DMS153 (cell line): ENCODE measurements at places on chromosomes 2 and 18.

- no peak for DNase-seq
Measured at GRCh38 chr2:6186332-6187151, 494.4 kb downstream of the SOX11 start.

DNA sequence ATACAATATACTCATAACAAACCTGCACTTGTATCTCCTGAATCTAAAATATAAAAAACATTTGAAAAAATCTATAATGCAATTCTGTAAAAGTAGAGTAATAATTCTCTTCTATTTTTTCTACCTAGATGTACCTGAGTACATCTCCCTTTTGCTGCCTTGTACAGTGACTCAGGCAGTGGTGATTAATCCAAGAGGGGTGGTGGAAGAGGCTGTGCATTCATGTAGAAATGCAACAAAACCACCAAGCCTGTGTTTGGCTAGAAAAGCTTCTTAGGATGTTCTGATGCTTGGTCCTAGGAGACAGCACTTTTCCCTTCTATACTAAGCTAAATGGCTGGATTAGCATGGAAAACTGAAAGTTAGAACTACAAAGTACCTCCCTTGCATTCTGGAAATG is 245.8 kb downstream of the DPP10 start:
- no peak for DNase-seq

DNA sequence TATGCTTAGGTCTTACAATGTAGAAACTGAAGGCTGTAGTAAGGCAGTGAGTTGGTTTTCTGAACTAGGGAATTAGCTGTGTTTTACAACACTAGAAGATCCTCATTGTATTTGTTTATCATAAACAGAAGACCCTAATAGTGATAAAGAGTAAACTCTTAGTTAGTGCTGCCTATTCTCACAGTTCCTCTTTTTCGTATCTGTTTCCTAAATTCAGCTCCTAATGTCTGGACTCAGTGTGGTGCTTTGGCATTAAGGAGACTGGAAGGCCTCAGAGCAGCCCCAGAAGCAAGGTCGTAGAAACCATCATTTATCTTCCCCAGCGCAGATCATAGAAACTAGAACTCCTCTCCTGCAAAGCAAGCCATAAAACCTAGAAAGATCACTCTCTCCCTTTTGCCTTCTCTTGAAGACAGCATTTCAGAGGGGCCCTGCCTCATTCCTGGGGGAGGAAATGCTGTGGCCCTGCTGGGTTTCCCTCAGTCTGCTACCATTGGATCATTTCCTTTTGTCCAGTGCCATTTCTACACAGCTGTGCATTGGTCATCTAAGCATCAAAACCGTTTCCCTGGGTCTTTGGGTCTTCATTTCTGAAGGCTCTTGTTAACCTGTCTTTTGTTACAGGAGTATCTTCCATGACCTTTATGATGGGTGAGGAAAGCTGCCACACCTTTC is 4.7 kb downstream of the ACP1 start:
- no peak for DNase-seq

DNA sequence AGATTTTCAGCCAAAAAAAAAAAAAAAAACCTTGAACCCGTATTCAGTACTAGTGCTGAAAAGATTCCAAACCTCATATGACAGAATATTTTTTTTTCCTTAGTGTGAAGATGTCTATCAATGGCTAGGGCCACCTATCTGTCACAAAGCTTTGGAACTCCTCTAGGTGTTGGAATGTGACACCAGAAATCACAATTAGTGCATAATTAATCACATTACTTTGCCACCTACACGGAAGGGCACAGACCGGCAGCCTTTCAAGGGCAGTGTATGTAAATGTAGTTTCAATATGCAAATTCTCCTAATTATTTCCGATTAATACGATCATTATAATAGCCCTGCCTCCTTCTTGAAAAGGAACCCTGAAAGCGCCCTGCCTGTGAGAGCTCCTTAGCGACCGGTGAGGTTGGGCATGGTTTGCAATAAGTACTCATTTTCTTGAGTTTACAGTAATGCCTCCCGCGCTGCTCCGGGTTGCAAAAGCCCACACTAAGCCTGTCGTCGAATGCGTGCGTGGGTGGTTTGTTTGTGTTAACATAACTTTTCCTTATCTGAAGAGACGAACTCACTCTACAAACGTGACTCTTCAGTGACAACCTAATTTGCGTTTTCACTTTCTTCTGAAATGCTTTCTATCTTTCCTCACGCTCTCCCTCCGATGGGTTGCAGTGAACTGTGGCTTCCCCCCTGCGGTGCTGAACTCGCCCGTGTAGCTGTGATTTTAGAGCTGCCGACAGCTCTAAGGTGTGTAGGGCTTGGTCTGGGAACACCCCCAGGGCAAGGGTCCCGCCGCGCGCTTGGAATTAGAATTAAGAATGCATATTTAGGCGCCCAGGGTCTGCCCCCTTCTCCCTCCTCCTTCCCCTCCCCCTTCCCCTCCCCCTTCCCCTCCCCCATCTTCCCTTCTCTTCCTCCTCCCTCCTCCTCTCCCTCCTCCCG is 765 bp upstream of the ID2 start:
- DNase-seq = peak; percentile 73

GRCh38 chr2:128793404-128793803 is 474.7 kb upstream of the HS6ST1 start:
- DNase-seq = no peak

DNA sequence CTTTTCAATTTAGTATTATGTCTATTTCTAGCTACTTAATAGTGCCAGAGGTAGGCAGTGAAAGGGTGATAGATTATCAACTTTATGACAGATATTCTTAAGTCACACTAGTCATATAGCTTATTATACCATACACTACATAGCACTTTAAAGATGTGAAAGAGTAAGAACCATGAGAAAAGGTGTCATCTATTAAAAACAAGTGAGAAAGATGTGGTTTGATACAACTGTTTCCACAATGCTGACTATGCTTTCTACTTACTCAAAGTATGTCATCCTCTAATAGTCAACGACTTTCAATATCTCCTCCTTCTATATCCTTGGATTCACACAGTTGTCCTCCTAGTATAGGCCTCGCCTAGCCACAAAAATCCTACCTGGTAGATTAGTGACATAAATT is 132.9 kb upstream of the WDSUB1 start:
- no peak for DNase-seq

DNA sequence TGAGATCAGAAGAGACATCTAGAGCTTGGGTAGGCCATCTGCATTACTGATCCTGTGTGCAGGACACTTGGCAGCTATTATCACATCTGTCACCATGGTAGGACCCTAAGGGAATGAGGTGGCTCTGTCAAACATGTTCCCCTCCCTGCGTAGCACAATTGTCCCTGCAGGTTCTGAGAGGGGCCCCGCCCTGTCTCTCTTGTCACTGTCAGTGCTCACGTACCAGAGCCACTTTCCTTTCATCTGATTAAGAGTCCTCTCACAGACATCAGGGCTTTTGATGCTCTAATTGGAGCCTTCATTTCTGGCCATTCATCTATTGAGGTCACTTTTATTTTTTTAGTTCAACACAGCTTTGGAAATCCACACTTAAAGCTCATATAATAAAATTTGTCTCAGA is 38.5 kb downstream of the NEB start:
- no peak for DNase-seq

- DNase-seq = no peak
Measured at GRCh38 chr2:97779141-97779540, 65.8 kb downstream of the ZAP70 start.

DNA sequence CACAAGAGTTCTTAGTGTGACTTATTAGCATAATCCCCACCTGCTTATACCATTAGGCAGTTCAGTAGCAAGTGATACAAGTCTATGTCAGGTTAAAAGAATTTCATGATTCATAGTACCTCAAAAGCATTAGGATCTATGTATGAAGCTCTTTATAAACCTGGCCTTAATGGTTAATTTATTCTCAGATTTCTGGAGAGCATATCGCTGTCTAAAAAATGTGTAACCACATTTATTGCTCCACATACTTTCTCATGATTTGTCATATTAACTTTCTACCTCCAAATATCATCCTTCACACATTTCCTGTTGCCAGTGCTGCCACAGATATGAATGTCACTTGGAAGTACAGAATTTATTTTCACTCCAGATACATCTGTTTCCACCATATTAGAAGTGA is 332.8 kb upstream of the MAP2 start:
- no peak for DNase-seq

- no peak for DNase-seq
Measured at GRCh38 chr2:73931531-73932500, 5.1 kb downstream of the DGUOK start.

DNA sequence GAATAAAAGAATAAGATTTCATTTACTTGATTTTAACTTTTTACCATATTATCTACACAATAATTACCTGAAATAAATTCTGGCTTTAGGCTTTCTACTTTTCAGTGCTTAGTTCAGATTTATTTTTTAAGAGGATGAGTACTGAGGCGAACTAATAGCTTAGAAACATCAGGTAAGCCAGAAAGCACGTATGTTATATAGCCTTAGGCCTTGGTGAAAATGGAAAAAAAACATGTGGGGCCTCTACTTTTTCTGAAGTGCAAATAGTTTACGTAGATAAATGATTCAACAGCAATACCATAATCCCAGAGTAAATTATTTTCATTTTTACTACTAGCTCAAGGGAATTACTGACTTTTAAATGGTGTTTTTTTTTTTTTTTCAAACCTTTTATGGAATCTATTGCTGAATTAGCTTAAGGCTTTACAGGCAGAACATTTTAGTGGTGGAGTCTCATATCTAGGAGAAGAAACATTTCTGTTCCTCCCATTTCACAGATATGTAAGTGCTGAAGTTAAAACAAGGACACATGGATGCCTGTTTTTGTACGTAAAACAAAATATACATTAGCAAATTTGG is 6.2 kb downstream of the CPS1 start:
- DNase-seq = no peak

- no peak for DNase-seq
Measured at GRCh38 chr2:197372592-197372991, 62.0 kb upstream of the ANKRD44 start.

DNA sequence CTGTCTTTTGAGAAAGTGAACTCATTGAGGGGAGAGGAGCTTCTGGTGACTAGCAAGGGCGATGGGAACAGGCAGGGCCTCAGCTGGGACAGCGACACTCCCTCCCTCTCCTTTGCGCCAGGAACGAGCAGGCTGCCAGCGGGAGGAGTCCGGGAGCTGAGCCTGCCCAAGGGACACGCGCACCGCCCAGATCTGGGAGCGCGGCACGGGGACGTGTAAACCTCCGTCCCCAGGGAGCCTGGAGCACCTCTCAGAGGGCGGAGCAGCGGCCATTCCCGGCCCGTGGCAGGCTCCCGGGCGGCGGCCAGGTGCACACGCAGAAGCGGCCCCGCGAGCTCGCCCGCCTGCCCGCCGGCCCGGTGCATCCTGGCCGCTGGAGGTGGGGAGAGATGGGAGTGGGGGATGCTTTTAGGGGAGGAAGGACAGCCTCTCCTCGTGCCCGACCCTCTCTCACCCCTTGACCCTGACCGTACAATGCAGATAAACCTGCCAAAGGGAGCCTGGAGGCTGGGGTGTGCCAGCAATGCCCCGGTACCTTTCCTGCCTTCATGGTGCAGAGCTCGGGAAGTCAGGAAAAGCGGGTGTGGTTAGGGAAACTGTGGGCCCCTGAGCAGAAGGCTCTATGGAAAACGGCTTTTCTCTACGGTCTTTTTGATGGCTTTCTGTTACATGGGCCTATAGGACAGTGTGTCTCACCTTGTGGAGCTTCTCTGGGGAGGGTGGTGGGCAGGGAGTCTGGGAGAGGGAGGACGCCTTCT is 2.2 kb downstream of the AQP4 start:
- DNase-seq = peak; percentile 89

GRCh38 chr2:206611191-206611590 is 31.1 kb upstream of the FAM237A start:
- no peak for DNase-seq

DNA sequence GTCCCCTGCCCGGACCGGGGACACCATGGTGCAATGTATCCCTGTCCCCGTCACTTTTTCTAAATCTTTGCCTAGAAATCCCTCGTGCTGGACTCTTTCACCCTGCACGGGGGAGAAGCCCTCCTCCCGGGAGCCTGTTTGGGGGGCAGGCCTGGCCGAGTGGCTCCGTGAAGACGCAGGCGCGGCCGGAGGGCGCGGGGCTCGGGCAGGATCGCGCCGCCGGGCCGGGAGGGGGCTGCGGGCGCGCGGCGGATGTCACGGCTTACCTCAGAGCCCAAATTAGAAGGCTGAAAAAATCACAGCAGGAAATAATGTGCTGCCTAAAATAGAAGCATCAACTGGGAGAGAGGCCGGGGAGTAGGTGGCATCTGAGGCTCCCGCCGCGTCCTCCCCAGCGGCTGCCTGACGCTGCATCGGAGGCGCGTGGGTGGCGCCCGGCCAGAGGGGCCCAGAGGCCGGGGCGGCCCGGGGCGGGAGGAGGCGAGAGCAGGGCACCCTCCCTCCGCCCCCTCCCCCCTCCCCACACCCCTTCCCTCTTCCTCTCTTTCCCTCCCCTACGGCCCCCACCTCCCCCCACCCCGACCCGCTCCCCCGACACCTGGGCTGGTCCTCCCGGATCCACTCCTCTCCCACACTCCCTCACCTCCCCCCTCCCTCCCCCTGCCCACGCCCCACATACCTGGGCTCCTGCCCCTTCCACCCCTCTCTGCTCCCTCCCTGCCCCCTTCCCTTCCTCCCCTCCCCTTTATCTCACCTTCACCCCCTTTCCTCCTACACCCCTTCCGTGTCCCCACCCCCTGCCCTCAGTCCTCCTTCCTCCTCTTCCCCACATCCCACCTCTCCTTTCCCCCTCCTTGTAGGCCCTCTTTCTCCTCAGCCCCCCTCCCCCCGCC is 51.9 kb downstream of the SLC4A1AP start:
- DNase-seq = peak; percentile 5

- DNase-seq = no peak
Measured at GRCh38 chr18:3255611-3256165, 6.2 kb upstream of the MYL12B start.

GRCh38 chr2:14418115-14418514 is 214.4 kb upstream of the LRATD1 start:
- DNase-seq = no peak

DNA sequence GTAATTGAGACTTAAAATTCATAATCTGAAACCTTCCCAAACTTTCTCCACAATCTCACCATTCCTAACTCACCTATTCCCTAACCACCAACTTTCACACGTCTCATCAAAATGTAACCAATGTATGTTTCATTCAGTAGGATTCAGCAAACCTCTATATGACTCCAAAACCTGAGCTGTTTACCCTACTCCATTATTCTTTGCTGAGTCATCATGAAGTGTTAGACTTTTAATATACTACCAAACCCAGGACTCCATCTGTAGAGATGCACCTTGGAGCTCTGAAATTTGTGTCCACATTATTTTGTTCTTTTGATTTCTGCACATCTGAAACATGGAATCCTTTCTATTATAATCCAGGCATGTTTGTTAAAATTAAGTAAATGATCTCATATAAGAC is 727.0 kb upstream of the PIK3C3 start:
- DNase-seq = no peak

- DNase-seq = peak; percentile 39
Measured at GRCh38 chr2:237590272-237591140, at the start of gene RAB17. TSS of gene RAB17 (minus strand) at chr2:237590734. CDS start at chr2:237586154, 4,580 bp downstream.

- DNase-seq = no peak
Measured at GRCh38 chr18:6650127-6650507, 79.4 kb upstream of the ARHGAP28 start.

GRCh38 chr2:237411092-237411601 is 2.8 kb downstream of the COL6A3 start:
- no peak for DNase-seq

GRCh38 chr2:152134488-152135280 is 35.8 kb upstream of the CACNB4 start:
- no peak for DNase-seq

- no peak for DNase-seq
Measured at GRCh38 chr2:28628506-28628905, 123.1 kb upstream of the PPP1CB start.

GRCh38 chr18:9177031-9177430 is 40.5 kb downstream of the ANKRD12 start:
- DNase-seq = no peak
